ENCODE measurements at places on chromosomes 5 and 9.

GRCh38 chr5:157756122-157756521 is 12.6 kb downstream of the LSM11 start:
- no peak for DNase-seq

DNA sequence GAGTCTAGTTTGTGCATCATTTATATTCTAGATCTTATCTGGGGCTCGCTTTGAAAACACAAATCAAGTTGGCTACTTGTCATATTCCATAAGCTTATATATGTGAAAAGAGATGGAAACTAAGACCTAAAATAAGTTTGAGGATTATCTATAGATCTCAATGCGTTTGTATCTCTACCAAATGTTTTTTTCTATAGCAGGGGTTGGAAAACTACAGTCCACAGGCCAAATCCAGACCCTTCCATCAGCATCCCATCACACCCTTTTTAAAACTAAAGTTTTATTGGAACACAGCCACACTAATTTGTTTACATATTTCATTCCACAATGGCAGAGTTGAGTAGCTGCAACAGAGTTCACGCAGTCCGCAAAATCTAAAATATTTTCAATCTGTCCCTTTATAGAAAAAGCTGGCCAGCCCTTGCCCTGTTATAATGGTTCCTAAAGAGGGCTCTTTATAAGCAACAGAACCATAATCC is 230.0 kb downstream of the ADAMTSL1 start:
- DNase-seq = no peak

DNA sequence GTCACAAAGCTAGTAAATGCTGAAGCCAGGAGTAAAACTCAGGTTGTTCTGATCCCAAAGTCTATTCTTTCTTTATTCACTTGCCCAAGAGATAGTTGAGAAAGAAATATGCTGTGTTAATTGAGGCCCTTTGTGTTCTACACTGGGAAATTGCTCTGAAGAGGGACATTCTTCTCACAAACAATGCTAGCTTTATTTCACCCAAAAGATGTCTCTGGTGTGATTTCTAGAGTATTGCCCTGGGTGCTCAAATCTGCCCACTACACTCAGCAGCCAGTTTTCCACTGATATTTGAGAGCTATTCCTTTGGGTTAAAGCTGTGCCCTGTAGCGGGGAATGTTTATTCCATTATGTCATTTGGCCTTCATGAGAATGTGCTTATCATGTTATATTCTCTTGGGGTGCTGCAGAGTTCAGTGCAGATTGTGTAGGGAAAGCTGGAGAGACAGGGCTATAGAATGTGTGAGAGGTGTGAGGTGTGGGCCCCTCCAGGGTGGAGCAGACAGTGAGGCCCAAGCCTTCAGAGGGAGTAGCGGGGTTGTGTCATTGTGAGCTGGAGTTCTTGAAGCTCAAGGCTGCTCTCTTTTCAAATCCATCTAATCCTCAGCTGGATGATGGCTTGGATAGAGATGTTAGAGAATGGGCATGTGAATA is 21.0 kb upstream of the C5orf63 start:
- no peak for DNase-seq

- no peak for DNase-seq
Observed at GRCh38 chr9:133981958-133982681, 10.0 kb downstream of the VAV2 start.

DNA sequence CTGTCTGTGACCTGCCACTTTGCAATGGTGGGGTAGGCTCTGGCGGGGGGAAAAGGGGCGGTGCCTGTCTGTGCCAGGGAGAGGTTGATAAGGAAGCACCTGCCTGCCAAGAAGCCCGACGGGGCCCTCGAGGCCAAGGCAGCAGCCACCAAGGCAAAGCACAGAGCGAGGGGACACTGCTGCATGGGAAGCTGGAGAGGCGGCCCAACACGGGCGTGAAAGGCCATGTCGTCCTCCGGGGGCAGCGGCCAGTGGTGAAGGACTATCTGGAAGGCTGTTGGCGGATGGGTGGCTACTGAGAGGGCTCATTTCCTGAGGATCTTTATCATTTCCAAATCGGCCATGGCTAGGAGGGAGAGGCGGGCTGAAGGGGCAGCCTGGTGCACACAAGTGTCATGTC is 66.4 kb downstream of the OTULIN start:
- DNase-seq = no peak

GRCh38 chr5:110333384-110333783 is 393.1 kb downstream of the TMEM232 start:
- no peak for DNase-seq

GRCh38 chr9:91907484-91908292 is 42.3 kb downstream of the ROR2 start:
- DNase-seq = no peak

DNA sequence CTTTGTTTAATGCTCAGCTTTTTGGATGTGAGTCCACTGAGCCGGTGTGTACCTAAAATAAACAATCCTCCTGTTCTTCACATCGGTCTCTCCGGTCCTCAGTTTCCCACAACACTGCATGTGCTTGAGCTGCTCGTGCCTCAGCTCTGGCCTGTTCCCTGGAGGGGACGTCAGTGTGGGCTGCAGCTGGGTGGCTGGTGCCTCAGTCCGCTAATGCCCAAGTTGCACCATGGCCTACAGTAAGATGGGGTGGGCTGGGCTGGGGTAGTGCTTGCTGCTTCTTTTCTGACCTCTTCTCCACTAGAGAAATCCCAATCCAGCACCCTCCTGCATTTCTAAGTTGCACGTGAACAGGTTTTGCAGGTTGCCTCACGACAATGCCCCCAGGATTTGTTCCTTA is 595 bp upstream of the BTNL9 start:
- DNase-seq = no peak

- DNase-seq = no peak
Observed at GRCh38 chr5:135930029-135930948, 24.5 kb downstream of the LECT2 start.

GRCh38 chr5:171309276-171310211 is 496 bp downstream of the TLX3 start:
- DNase-seq = no peak

DNA sequence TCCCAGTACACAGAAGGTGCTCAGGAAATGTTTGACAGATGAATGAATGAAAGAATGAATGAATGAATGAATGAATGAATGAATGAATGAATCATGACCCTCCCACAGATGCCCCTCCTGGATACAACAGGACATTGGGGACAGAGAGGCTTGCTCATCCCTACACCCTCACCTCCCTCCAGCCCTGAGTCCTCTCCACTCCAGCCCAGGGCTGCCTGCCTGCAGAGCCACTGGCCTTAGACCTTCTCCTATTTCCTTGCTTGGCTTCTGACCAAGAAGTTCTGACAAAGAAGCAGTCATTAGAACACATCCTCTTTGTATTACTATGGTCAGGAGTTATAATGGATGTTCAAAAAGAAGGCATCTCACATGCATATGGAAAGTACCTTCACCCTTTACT is 240.7 kb upstream of the DAPK1 start:
- no peak for DNase-seq

GRCh38 chr9:14782286-14783051 is 59.9 kb upstream of the CER1 start:
- DNase-seq = no peak

- no peak for DNase-seq
Observed at GRCh38 chr5:68456756-68457217, 241.2 kb downstream of the PIK3R1 start.

DNA sequence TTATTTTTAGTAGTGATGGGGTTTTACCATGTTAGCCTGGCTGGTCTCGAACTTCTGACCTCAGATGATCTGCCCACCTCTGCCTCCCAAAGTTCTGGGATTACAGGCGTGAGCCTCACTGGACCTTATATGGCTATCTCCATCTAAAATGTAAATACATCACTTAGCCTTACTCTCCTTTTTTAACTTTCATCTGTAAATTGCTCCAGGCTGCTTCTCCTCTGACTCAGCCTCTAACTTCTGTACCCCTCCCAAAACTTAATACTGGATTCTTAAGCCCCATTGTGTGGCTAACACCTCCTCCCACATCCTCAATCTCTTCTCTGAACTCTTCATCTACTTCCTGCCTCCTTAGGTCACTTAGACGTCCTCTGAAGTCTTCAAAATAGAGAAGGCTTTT is 4.0 kb downstream of the SNX30 start:
- peak; percentile 64 for DNase-seq

- no peak for DNase-seq
Observed at GRCh38 chr5:157745041-157745456, 1.5 kb downstream of the LSM11 start.

DNA sequence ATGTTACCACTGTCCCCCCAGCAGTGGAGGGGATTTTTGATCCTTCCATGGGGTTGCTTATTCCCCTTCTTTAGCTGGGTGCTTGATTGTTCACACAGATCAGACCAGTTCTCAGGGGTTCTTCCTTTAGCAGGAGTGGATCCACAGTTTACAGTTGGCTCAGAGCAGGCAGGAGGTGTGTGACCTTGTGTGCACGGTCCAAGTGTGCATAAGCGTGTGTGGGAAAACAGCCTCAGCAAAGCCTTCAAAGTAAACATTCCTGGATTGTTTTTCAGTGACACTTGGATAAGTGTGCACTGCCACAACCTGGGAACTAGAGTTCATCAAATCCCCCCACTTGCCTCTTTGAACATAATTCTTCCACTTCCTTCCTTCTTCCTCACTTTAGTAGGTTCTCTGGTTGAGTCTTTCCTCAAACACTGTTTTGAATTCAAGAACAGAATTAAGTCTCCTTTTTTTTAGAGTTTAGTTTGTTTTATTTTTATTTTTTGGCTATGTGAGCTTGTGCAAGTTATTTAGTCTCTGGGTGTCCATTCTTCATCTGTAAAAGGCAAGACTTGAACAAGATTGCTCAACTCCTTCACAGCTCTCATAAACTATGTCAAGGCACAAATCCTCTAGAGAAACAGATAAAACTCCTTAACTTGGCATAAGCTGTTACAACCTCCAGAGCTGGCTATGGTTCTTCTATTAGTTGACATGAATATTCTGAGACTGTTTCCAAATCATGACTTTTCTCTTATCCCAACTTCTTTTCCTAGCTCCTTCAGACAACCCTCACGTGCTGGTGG is 78.0 kb downstream of the OSMR start:
- DNase-seq = no peak

GRCh38 chr9:78982849-78983248 is 588.9 kb upstream of the TLE4 start:
- no peak for DNase-seq

DNA sequence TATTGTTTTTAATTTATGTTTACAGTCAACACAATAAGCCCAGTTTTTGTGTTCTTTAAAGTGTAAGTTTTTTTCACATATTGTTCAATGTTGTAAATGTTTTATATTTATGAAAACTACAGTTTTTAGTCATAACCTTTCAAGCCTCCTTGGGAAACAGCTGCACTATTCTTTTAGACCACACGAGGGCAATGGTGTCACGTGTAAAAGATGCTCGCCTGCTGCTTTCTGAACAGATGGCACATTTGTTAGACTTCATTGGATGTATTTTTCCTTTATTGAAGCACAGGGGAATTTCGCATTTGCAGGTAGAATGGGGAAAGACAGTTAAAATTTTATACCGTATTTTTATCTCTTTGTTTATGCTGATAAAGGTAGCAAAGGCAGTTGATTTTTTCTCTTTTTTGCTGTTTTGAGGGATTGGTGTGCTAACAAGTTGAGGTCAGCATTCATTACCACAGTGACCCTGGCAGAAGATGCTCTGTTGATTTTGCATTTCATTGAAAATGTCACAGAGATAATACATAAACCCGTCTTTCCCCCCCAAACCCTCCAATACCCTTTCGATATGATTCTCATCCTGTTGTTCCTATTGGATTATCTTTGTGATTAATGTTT is 59.0 kb downstream of the MAT2B start:
- peak; percentile 67 for DNase-seq

GRCh38 chr5:68149189-68149588 is 66.4 kb upstream of the PIK3R1 start:
- no peak for DNase-seq

DNA sequence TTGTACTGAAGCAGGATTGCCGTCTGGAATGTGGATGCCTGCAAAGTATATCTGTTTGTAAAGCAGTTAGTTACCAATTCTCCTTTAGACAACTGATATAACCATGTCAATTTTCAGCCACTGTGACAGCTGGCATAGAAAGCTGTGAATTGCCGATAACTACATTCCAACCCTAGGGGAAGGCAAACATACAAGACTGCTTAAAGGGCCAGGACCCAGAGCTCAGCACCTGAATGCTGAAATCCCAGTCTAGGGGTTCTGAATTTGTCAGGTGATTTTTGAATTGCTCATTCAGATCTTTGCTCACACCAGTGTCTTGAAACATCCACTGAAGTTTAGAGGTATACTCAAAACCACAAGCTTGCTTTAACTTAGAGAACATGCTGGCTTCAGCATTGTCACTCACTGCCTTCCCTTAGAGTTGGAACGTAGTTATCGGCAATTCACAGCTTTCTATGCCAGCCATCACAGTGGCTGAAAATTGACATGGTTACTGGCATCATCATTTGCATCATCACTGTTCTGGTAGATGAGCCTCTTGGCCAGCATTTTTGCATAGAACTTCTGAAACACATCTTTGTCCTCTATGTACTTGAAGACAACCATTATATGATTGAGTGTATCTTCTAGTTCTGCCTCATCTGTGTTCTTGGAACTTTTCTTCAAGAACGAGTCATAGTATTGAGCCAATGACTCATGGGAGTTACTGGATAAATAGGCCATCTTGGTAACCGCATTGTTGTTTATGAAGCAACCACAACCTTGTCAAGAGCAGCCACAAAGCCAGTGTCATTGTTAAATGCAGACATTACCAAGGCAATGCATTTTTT is 82.1 kb downstream of the CCDC192 start:
- peak; percentile 27 for DNase-seq

GRCh38 chr5:165224366-165225045 is 1719.1 kb downstream of the MAT2B start:
- no peak for DNase-seq

DNA sequence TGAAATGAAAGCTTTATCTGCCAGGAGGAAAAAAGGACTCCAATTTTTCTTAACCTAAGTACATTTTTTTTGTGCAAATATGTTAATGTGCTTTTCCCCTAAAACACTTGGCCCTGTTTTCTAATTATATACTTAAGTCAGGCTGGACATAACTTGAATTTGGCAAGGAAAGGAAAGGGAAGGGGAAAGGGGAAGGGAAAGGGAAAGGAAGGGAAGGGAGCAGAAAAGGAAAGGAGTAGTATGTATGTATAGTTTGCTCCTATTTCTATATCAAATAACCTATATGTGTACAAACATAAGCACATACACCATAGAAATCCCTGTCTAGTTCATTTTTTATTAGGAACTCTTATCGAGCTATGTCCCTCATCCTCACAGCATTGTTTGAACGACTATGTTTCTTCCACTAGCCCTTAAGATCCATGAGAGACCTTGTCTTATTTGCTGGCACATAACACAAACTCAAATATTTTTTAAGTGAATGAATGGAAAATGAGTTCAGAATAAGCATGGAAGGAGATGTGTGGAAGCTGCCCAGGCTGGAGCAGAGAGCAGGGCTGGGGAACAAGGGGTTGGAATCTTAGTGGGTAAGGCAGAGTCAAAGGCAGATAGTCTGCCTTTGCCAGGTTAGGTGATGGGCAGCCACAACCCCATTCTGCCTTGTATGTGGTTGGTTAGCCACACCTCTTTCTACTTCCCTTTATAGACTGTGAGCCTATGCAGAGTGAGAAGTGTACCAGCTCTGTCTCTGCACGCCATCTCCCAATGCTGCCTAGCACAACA is 70.0 kb downstream of the KLHL3 start:
- DNase-seq = peak; percentile 41

- no peak for DNase-seq
Observed at GRCh38 chr9:27339661-27340284, 42.8 kb upstream of the EQTN start.

- no peak for DNase-seq
Observed at GRCh38 chr5:122492675-122493074, 180.6 kb downstream of the SNCAIP start.

- no peak for DNase-seq
Observed at GRCh38 chr5:73218552-73219171, 45.7 kb downstream of the TMEM174 start.

Measured in CD4-positive, alpha-beta T cell treated with Interleukin-12 subunit alpha and Interleukin-12 subunit beta, for 1 hour (primary cell).